ENCODE measurements at places on chromosomes 7 and 10.

GRCh38 chr7:106744563-106745091, 83.7 kb upstream of the CCDC71L start:
- DNase-seq: no peak

GRCh38 chr10:43444897-43445466, 8.1 kb downstream of the ZNF487 start:
- no peak for DNase-seq

DNA sequence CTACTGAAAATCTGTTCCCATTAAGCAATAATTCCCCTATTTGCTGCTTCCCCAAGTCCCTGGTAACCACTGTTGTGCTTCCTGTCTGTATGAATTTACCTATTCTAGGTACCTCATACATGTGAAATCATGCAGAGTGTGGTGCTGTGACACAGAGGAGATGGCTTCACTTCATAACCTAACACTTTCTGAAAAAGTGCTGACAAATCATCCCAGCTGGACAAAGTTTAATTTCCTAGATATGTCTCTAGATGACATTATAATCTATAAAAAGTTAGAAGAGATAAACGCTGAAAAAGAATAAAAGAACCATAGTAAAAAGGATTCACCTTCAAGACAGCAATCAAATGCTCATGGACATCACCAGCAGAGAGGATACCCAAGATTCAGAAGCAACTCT, 277.9 kb downstream of the SKIDA1 start:
- no peak for DNase-seq

DNA sequence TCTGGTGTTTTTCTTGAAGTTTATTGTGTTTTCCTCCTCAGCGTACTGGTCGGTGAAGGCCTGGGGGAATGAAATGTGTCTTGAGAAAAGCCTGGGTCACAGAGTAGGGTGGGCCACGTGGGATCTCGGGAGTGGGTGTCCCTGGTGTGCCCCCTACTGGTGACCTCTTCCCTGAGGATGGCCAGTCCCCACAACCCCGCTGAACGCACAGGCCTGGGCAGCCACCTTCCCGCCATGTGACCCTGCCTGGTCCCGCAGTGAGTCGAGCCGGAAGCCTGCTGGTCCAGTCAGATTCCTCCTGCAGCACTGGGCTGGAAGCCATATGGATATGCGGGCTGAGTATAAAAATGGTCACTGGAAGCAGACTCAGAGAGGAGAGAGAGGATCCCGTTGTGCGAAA, 52.9 kb upstream of the GNA12 start:
- no peak for DNase-seq

GRCh38 chr7:46522354-46522906, 601.4 kb upstream of the IGFBP3 start:
- DNase-seq: no peak

GRCh38 chr7:69657985-69658384, 59.7 kb downstream of the AUTS2 start:
- DNase-seq: no peak

- no peak for DNase-seq
These were observed 57.2 kb downstream of the SLC16A12 start for GRCh38 chr10:89478085-89478738.

DNA sequence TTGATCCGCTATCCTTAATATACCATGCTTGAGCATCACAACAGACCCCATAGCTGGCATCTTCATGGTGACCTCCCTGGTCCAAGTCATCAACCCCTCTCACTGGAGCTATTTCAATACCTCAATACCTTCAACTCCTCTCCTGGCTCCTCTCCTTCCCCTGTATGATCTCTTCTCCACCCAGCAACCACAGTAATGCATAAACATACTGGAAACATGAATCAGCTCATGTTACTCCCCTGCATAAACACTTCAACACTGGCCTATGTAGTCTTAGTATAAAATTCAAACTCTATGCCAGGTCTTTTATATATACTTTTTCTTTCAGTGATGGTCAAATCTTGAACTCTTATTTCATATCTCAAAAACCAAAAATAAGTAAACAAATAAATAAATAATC, 31.8 kb upstream of the TMEM273 start:
- DNase-seq: no peak

DNA sequence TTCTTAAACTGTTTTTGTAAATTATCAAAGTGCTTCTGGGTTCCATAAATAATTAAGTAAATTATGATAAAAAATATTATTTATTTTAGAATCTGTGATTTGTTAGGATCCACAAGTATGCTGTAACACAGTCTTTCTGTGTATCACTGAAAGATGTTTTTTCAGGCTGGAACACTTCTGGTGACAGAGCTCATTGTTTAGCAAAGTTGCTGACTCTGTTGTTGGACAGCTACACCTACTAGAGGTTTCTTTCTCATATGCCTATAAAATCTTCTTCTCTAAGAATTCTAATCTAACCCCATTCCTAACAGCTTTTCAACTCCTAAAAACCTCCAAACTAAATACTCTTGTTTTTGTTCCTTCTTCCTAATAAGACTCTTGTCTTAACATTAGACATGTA, 176.8 kb downstream of the THSD7A start:
- DNase-seq: no peak

DNA sequence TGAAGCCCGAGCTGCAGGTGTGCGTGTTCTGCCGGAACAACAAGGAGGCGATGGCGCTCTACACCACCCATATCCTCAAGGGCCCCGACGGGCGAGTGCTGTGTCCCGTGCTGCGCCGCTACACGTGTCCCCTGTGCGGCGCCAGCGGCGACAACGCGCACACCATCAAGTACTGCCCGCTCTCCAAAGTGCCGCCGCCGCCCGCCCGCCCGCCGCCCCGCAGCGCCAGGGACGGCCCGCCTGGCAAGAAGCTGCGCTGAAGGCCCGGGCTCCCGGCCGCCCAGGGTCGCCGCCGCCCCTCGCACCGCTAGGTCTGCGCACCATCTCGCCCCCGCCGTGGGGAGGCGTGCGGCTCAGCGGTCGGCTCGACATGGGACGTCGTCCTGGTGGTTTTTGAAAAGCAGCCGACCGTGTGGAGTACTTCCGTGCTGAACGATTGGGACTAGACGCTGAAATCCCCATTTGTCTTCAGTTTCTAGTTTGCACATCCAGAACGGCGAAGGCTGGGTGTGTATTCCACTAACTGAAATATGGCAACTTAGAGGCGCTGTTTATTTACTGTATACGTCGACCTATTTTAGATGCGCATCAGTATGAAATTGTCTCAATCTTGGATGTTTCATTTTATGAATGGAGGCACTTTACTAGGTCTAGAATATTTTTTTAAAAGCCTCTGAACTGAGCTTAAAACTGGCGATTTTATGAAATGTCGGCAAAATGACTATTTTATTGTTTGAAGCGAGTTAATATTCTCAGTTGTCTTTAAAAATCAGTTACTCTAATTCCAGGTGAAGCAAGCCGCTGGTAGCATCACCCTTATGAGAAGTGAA, 1.1 kb downstream of the NANOS1 start:
- DNase-seq: no peak

- no peak for DNase-seq
These were observed 8.7 kb downstream of the ATP6V0E2 start for GRCh38 chr7:149882248-149883047.

DNA sequence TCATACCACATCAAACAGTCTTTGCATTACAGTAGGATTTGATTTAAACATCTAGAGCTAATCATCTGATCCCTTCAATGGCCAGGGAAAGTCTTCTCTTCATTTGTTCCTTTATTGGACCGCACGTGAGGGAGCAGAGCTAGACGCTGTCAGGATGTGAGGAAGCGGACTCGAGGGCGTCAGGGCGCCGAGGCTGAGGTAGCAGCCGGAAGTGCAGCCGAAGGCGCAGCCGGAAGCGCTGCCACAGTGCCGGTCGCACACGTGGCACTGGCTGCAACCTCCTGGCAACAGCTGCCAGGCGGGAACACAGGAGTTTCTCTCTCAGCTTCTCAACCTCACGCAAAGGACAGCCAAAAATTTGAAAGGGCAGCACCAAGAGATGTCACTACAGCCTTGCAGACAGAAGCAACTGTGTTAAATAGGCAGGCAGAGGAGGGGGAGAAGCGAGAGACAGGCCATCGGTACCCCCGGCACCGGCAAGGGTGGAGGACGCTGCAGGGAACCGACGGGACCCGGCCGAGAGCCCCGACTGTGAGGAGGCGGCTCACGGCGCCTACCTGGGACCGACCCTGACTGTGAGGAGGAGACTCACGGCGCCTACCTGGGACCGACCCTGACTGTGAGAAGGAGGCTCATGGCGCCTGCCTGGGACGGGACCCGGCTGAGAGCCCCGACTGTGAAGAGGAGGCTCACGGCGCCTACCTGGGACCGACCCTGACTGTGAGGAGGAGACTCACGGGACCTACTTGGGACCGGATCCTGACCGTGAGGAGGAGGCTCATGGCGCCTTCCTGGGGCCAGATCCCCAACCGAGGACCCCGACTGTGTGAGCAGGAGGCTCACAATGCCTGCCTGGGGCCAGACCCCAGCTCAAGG, 32.3 kb downstream of the VIPR2 start:
- no peak for DNase-seq

DNA sequence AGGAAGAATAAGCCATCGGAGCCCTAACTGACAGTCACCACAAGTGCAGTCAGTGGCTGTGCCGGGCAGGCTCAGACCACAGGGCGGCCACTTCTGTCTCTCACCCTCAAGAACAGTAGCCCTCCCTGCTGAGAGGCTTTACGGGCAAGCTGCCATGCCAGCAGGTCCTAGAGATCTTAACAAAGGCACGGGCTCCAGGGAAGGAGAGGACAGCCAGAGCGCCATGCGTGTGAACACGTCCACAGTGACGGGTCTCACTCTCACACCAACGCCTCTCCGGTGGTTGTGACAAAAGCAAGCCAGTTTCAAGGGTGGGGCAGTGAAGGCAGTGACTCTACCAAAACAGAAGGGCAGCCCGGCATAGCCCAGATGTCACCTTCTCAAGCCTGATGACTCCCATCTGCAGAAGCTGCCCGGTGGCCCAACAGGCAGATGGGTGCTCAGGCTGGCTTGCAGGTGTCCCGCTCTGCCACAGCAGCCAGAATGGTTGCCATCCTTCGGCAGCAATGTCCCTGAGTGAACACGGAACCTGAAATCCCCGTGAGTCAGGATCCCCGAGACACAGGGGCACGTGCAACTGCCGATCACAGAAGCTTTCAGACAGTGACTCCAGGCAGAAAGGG, 102.0 kb downstream of the FAM53B start:
- DNase-seq: no peak

DNA sequence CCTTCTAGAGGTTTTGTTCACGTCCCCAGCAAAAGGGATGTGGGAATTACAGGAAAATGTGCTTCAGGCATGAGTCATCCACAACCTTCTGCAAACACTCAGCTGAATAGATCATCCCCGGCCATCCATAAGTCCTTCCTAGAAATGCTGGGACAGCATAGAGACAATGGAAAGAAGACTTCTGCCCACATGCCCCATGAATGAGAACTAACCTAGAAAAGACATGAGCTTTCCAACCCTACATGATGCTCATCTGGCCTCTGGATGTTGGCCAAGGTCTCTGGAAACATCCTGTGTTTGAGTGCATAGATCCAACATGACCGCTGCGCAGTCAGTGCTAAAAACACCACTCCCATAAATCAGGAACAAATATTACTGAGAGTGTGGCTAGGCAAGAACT, 277.5 kb downstream of the PLXNA4 start:
- no peak for DNase-seq

DNA sequence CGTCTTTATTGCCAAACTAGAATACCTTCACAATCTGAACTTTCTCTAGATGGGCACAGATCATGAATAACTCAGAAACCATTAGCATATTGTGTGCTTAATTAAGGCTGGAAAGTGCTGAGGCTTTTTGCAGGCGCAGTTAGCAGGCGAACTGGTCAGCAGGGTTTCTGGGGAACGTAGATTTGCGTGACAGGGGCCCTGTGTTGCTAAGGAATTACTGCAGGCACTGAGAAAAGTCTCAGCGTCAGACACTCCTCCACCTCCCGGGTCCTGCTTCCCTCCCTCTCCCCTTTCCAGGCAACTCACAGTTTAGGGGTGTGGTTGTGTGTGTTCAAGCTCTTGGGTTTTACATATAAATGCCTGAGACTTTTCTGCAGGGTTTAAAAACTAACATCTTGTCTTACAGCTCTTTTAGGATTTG, 2.2 kb downstream of the MAP3K8 start:
- DNase-seq: no peak
